ENCODE measurements at places on chromosomes 2 and 18.

DNA sequence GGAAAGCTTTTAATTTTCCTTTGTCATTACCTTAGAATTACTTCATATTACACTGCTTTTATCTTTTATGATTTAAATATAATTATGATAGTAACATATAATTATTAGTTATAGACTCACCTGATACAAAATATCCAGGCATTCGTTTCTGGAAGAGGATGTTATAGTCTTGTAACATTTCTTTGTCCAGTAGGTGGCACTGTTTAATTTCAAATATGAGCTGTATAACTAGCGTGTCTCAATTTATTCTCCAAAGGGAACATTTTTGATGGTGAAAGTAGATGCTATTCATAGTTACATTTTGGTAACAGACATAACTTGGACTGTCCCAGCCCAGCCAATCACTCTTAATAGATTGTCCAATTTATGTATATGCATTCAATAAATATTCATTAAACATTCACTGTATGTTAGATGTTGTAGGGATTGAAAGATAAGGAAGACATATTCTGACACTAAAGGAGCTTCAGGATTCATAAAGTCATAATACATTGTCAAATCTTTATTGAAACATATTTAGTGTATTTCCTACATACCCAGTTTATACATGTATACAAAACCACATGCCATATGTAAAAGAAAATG, 19.2 kb downstream of the DAW1 start:
- no peak for DNase-seq

DNA sequence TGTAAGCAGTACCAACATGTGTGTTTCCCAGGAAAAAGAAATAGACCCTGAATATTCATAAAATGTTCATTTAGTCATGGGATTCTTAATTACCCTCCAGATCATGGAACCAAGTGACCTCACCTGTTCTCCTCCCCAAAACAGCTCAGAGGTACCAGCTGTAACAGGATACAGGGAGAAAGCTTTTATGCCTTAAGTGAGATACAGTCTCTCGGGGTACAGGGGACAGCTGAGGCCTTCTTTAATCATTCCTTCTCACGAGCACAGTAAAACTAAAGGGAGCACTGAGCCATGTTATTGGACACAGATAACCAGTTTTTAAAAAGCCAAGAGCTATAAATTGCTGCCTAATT, 16.6 kb downstream of the EPHA4 start:
- no peak for DNase-seq

- DNase-seq = no peak
Observed at GRCh38 chr2:201220102-201220570, 37.2 kb downstream of the CASP10 start.

DNA sequence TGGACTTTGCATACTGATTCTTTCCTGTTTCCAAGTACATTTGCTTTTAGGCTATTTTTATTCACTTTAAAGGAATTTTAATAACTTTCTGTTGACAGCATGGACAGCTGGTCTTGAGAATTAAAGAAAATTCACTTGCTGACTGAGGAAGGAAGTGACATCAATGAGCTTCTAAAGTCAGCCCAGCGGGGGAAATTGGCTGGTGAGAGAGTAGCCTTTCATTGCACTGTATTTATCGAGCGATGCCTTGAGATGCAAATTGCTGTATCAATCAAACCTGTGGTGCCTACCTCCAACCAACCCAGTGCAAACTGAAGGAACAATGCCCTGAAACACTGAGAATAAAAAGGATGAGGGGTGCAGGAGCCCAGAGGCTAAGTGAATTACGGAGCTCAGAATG, 91.4 kb upstream of the AQP4 start:
- DNase-seq = no peak

- DNase-seq = peak; percentile 12
Observed at GRCh38 chr2:127679680-127680361, 4.5 kb upstream of the LIMS2 start.

- no peak for DNase-seq
Observed at GRCh38 chr2:28089486-28089885, 199.0 kb downstream of the BABAM2 start.

- DNase-seq = no peak
Observed at GRCh38 chr2:213213186-213213585, 61.8 kb upstream of the IKZF2 start.

- no peak for DNase-seq
Observed at GRCh38 chr2:151727593-151728552, 6.4 kb downstream of the NEB start.

GRCh38 chr2:209476367-209477208, 52.7 kb downstream of the MAP2 start:
- no peak for DNase-seq

DNA sequence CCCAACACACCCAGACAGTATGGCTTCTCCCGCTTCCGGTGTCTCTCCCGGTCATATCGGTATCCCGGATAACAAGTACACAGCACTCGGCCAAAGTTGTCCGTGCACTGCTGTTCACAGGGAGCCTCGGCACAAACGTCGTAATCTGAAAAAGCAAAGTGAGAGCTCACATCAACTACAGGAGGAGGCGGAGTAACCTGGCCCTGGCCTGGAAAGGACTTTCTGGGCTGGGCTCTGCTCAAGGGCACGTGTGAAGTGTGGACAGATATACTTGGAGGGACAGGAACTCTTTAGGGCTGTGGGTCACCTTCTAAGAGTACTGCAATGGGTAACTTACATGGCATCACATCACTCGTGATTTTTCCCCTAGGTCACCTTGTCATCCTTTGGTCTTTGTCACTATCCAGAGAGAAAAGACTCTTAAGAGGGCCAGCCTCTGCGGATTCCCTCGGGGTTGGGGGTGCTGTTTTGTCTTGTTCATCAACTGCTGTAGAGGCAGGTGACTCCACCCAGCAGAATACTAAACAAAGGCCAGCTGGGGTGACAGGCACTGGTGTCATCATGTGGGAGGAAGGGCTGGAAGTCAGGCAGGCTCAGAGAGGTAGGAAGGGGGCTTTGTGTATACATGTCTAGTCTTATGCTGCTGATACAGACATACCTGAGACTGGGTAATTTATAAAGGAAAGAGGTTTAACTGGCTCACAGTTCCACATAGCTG, 110.6 kb upstream of the LMAN1 start:
- DNase-seq = no peak

DNA sequence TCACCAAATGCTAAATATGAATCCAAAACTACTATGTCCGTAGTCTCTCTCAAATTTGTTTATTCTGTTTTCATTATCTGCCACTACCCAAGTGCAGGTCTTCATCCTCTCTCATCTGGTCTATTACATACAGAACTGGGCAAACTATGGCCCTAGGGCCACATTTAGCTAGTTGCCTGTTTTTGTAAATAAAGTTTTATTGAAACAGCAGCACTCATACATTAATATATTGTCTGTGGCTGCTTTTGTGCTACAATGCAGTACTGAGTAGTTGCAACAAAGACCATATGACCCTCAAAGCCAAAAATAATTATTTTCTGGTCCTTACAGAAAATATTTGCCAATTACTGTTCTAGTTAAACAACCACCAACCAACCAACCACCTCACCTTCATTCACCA, 172.2 kb upstream of the NCKAP5 start:
- DNase-seq = no peak

DNA sequence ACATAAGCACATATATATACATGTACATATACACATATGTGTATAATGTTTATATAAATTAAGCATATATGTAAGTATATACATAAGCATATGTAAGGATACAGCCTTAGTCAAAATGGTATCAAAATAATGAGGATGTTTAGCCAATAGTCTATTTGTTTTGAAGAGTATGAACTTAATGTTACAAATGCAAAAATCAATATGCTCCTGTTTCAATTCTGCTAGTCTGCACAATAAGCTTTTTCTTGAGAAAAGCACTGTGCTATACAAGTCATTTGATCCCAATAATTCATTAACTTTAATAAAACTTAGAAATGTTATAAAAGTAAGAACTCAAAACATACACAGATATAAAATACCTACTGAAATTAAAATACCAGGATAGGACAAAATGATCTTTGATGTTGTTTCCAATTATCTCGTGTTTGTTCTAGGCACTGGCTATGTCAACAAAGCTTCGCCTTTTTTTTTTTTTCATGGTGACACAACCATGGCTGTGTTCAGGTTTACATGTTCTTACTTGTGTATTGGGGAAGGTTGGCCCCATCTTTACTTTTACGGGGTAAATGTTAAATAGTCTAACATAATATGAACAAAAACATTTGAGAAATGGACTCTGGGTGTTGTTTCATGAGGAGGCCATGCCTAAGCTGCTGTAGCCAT, 271.1 kb upstream of the CDH19 start:
- no peak for DNase-seq

GRCh38 chr2:121965661-121966060, 210.2 kb downstream of the TSN start:
- no peak for DNase-seq
